Right ventricle myocardium superior (tissue), 1 donor: ENCODE measurements at places on chromosomes 6 and 20. TPM values are rescaled to one million over a fixed set of nuclear protein-coding genes. Genes with fewer than 3 reads are reported as not detected.

Gene LPA
- total RNA-seq = not detected

Gene WFDC5
- not detected for total RNA-seq

Gene SGK2
- 0.38 TPM for total RNA-seq

Gene KCNK16
- not detected for total RNA-seq

Gene RIN2
- 52.4 TPM for total RNA-seq

Gene STMND1
- not detected for total RNA-seq

Gene PHF20
- total RNA-seq = 37.2 TPM

Gene RSPO4
- not detected for total RNA-seq

Gene EMILIN3
- 5.6 TPM for total RNA-seq

Gene ANGPT4
- not detected for total RNA-seq

Gene TSBP1
- not detected for total RNA-seq

Gene B3GALT4
- 8.3 TPM for total RNA-seq

Gene TGM2
- 469 TPM for total RNA-seq

Gene GLO1
- total RNA-seq = 85.5 TPM

Gene SLC16A10
- 8.6 TPM for total RNA-seq

Gene PMEPA1
- total RNA-seq = 21.5 TPM

Gene REM1
- total RNA-seq = 1.5 TPM

Gene COL9A3
- 2.7 TPM for total RNA-seq

Gene NFKBIL1
- 9.2 TPM for total RNA-seq

Gene EDN3
- total RNA-seq = not detected

Gene PAK5
- total RNA-seq = not detected

Gene ADTRP
- total RNA-seq = not detected

Gene PREX1
- total RNA-seq = 10.3 TPM

Gene CNKSR3
- total RNA-seq = 19.7 TPM

Gene RGS17
- 0.05 TPM for total RNA-seq

Gene SNAP91
- 2.3 TPM for total RNA-seq

Gene FAM83B
- 1.6 TPM for total RNA-seq

Gene GPX5
- total RNA-seq = not detected

Gene DLL1
- total RNA-seq = 18.6 TPM

Gene FAM209B
- 0.35 TPM for total RNA-seq

Gene CD109
- 6.7 TPM for total RNA-seq

Gene RTF2
- total RNA-seq = 78.7 TPM

Gene EPHA7
- total RNA-seq = 2.4 TPM

Gene SPEF1
- 0.32 TPM for total RNA-seq

Gene OPRM1
- not detected for total RNA-seq

Gene LKAAEAR1
- not detected for total RNA-seq

Gene KIAA1755
- total RNA-seq = 5.4 TPM

Gene RAMACL
- 1.3 TPM for total RNA-seq

Gene HLA-DPA1
- 34.1 TPM for total RNA-seq

Gene FUT9
- not detected for total RNA-seq

Gene SLC52A3
- 2.2 TPM for total RNA-seq
